Activated CD4-positive, alpha-beta T cell treated with anti-CD3 and anti-CD28 coated beads, Interleukin-2, Interleukin-4, amounts not matched to agents 100 ng/mL and 50 ng/mL, durations not matched to agents 16 hours and 8 hours (primary cell): ENCODE measurements at places on chromosomes 12 and 14.

- DNase-seq: no peak
Measured at GRCh38 chr14:87005280-87005679, 987.7 kb downstream of the GALC start.

- no peak for DNase-seq
Measured at GRCh38 chr12:17540921-17541320, 549.1 kb downstream of the RERGL start.

- no peak for DNase-seq
Measured at GRCh38 chr12:103956509-103957027, 9.1 kb upstream of the TDG start.

GRCh38 chr12:18320036-18320617, 58.8 kb downstream of the PIK3C2G start:
- peak; percentile 14 for DNase-seq
